DMS79 treated with DMSO at 0.1 percent for 48 hours (cell line): ENCODE measurements at places on chromosomes 12 and 14.
A peak's percentile ranks its signal among the peaks of the same experiment; 100 is the strongest.

- DNase-seq, result no peak
These were observed 199.4 kb upstream of the FOXN3 start for GRCh38 chr14:89616425-89616824.

GRCh38 chr12:109481863-109482262 lies 4.4 kb downstream of the UBE3B start:
- no peak for DNase-seq

GRCh38 chr14:105021656-105022275 lies 883 bp upstream of the CDCA4 start:
- peak; percentile 79 for DNase-seq

- DNase-seq, result no peak
These were observed 18.5 kb upstream of the PMCH start for GRCh38 chr12:102215992-102216691.

DNA sequence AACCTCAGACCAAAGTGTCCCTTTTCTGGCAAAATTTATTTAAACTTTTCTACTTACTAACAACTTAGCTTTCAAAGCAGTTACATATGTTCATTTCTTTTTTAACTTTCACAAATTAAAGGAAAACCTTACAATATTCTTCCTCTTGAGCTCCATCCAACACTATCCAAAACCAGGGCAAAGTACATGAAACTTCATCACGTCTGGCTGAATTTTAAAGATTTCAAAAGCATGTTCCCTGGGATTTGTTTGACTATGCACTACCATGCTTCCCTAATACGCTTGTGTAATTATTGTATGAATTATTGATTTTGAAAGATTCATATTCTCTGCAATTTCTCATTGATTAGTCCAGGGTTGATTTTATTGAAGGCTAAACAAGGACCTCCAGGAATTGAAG lies 343.1 kb upstream of the TMPO start:
- DNase-seq, result no peak

DNA sequence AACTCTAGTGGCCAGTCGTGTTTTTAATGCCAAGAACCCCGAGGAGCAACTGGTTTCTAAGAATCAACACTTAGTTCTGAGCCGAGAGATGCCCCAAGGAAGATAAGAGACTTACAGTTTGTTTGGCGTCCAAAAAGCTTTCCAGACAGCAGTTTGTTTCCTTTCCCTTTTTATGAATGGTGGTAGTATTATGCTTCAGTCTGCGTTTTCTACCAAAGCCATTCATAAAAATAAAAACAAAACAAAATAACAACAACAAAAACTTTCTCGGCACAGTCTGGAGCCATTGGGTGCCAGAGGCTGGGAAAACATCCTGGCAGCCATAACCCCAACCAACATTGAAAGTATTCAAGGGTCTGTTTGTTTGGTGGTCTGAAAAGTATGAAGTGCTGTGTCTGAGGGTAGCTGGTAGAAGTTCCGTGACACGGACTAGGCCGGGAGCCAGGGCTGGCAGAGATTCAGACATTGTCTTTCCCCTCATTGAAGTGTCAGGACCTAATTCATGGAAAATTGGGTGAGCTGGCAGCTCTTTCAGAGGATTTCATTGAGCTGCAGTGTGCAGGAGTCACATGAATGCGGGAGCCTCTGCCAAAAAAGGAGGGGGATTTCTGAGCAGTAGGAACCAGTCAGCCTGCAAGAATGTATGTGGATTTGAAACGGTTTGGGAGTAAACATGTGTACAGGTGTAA lies 124.2 kb downstream of the HMGA2 start:
- DNase-seq, result peak; percentile 30

DNA sequence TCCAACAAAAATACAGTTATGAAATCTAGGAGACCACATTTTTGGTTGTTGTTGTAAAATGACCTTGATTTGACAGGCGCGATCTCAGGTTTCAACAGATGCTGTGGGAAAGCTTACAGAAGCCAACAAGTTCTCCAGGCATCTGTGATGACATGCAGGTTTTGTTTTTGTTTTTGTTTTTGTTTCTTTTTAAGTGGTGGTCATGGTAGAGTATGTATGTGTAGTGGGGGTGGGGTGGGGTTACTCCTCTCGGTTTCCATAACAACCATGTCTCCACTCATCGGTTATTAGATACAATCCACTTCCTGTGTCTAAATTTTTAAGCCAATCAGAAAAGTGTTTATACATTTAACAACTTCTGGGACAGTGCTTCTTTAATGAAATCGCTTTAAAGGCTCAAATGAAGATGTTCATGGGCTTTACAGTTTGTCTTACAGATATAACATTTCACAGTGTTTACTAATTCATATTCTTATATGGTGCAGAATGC lies 199.9 kb upstream of the FOXN3 start:
- DNase-seq, result no peak

DNA sequence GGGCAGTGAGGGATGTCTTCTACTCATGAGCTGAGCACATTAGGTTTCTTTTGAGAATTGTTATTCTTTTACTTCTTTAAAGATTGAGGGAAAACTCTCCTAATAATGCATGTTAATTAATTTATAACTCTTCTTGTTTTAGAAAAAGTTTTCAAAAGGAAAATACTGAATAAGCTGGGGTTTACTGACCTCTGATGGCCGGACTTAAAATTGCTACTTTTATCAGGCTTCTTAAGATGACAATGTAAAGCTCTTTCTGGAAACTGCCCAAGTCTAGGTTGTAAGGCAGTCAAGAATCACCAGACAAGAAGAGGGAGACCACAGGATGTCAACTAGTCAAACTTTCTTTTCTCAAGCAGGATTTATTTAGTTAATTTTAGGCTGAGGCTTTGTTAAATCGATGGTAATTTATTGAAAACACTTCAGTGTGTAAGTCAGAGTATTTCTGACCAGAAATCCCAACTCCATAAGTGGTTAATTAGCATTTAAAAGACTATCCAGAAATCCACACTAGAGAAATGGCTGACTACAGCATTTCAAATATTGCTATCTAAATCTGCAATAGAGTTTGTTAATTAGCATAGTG lies 82.1 kb downstream of the AVPR1A start:
- peak; percentile 0 for DNase-seq

GRCh38 chr14:105118646-105119407 lies 49.7 kb downstream of the JAG2 start:
- DNase-seq, result no peak

DNA sequence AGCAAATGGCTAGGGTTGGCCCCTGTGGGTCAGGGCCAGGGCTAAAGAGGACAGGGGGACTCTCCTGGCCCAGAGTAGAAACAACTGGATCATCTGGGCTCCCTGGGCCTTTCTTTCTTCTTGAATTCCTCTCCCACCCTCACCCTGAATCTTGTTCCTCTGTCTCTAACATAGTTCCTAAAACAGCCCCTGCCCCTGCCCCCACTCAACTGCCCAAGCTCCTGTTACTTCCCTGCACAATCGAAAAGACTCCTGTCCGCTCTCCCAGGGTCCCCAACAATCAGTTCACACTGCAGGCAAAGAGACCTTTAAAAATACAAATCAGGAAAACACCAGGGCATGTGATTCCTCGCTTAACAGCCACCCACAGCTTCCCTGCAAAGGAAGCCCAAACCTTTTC lies 18.0 kb upstream of the ANKRD33 start:
- DNase-seq, result no peak

DNA sequence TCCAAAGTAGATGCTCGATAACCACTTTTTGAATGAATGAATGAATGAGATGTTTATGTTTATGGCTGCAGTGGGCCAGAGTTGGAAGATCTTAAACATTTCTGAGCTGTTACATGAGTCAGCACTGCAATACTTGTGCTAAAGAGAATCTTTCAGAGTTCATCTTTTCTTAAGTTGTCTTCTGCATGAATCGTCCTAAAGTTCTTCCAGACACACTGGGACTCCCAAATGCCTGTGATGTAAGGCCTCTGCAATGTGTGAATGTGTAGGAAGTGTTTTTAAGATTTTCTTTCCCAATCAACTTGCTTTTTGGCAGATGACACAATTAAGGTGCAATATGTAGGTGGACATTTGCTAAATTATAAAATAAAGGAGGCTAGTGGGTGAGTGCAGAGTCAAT lies 50.3 kb upstream of the TRIM9 start:
- DNase-seq, result no peak

DNA sequence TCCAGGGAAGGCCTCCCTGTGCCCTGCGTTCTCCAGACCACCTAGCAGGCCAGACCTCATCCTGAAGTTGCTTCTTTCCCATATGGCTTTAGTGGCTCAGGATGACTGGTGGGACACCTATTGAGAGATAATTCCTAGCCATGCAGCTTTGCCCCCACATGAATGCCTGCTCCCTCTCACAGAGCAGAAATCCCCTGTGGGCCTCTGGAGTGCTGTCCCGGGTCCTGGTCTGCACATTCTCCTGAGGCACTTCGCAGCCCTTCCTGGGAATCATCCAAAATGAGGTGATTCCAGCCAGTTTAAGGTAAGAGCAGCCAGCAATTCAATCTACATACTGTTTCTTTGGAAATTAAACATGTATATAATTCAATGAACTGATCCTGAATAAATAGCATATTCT lies 135.9 kb downstream of the GPR65 start:
- no peak for DNase-seq

DNA sequence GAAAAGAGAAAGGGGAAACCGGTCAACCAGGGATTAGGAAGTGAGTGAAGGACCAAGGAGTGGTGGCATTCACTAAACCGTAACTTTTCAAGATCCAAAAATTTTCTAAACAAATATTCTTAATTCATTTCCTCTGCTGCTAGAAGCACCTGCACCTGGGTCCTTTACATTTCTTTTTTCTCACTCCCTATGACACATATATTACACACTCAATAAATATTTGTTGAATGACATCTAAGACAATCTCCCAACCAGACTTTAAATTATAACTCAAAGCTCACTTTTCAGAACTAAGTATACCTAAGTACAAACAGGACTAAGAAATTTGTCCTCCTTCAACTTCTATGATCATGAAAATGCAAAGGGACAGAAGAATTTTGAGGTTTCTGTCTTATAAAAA lies 11.1 kb downstream of the TTC5 start:
- DNase-seq, result no peak

- no peak for DNase-seq
These were observed 69.4 kb downstream of the ACSM4 start for GRCh38 chr12:7373226-7373625.

DNA sequence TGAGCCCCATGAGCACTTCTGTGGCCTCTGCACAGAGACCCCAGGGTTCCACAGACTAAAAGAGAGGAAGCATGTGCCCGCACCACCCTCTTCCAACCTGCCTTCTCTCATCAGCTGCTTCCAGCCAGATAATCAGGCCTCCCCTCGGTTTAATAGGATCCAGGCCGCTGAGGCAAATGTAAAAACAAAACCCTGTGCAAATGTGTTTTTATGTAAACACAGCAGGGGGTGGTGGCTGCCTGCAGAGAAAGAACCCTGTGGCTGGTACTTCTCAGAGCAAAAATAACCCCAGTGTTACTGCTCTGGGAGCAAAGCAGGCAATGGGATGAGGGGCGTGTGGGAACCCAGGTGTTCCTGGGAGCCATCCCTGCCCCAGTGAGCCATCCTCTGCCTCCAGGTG lies 46.2 kb downstream of the WSCD2 start:
- DNase-seq, result no peak

DNA sequence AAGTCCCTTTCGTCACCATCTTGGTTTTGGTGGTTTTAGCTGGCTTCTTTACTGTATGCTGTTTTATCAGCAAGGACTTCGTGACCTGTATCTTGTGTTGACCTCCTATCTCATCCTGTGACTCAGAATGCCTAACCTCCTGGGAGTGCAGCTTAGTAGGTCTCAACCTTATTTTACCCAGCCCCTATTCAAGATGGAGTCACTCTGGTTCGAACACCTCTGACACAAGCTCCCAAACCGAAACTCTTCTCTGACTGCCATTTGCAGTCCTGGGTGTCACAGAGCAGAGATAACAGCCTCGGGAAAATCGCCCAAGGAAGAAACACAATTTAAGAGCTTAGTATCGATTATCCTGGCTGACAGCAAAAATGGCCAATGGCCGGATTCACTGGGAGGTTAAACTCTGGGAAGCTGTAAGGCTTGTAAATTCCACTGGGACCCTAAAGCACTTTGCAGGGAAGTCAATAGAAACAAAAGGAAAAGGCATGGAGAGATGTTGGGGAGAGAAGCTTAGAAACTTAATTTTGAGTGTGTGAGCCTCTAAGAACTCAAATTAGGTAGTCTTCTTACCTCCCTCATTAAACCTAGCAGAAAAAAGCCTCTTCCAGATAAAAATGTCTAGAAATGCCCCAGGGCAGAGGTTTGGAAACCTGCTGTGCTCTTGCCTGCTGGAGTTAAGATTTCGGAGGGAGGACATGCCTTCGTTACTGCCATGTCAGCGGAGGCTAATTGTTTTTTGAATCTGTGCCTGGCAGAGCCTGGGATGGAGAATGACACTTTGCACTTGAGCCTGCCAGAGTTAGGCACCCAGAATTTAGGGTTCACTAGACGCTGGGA lies 56.5 kb upstream of the RPH3A start:
- DNase-seq, result no peak

DNA sequence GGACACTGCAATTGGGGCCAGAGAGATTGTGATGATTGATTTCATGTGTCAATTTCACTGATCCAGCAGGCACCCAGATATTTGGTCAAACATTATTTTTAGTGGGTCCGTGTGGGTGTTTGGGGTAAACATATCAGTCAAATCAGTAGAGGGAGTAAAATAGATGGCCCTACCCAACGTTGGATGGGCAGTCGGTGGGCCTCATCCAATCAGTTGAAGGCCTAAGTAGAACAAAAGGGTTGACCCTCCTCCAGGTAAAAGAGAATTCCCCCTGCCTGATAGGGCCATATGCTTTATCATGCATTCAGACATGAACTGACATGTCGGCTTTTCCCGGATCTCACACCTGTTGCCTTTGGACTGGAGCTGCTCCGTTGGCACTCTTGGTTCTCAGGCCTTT lies 195.1 kb upstream of the CAND1 start:
- no peak for DNase-seq

DNA sequence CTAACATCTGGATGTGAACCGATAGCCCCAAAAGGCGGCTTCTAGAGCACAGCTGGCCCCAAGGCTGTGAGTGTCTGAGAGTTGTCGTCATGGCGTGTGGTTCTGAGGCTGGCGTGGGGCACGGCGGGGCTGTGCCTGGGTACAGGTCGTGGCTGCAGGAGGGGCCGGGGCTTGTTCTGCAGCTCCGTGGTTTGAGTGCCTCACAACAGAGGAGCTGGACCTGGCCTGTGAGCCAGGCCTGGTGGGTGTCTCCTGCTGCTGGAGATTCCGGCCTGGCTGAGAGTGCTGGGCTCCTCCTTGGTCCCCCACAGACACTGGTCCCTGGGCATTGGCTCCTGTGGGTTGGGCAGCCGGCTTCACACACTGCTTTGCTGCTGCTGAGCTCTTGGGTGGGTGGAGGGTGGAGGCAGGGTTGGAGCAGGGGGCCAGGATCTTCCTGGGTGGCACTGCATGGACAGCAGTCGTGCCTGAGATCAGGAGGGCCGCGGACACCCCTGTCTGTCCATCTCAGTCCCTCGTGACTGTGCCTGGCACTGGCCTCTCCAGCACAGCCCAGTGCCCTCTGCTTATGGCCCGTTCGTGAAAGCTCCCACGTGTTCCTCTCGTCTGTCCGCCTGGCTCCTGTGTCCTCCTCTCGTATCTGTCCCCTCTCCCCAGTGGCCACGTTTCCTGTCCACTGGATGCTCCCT lies 31.8 kb upstream of the TEX22 start:
- no peak for DNase-seq

- peak; percentile 95 for DNase-seq
These were observed 145.8 kb downstream of the TSPAN9 start for GRCh38 chr12:3222979-3223378.
